AG10803 (cell line): ENCODE measurements at places on chromosomes 1 and 21.
A peak's percentile ranks its signal among the peaks of the same experiment; 100 is the strongest.

- DNase-seq: peak; percentile 36
Measured at GRCh38 chr1:56570924-56571372, 8.4 kb downstream of the PLPP3 start.

- DNase-seq: peak; percentile 2
Measured at GRCh38 chr1:89363638-89364536, at the start of gene GBP6. Gene GBP6, plus strand, starts transcription at chr1:89364059. Its CDS starts 4,493 bp downstream, at chr1:89368552.

DNA sequence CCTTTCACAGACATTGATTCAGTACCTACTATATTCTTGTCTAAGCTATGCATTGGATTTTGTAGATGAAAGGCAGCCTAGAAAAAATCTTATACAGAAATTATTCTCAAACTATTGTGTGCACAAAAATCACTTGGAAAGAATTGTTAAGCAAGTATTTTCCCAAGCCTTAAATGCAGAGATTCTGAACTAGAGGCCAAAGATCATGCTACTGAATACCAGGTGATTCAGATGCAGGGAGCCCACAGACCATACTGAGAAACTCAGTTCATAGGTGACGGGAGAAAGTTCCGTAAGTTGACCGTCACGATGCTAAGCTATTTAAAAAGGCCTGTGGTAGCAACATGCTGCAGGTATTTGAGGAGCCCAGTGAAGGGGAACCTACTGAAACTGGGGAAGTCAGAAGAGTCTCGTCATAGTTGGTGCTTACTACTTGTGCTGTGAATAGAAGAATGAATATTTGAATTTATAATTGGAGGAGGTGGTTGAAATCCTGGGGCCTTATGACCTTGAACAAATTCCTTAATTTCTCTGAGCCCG lies 150.8 kb downstream of the NFIA start:
- no peak for DNase-seq

GRCh38 chr1:233386336-233386735 lies 58.8 kb downstream of the MAP3K21 start:
- DNase-seq: no peak

- DNase-seq: no peak
Measured at GRCh38 chr1:178784131-178784536, 59.1 kb downstream of the RALGPS2 start.

GRCh38 chr1:227411066-227411465 lies 92.8 kb upstream of the CDC42BPA start:
- DNase-seq: no peak

DNA sequence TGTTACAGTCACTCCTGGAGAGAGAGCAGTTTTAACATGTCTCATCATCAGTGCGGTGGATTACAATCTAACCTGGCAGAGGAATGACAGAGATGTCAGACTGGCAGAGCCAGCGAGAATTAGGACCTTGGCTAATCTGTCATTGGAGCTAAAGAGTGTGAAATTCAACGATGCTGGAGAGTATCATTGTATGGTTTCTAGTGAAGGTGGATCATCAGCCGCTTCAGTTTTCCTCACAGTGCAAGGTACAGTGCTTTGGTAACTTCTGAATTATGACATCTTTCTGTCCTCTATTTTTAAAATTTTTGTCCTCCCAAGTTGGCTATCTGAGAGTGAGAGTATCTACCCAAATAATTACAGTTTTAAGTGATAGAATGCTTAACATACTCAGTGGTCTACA lies 199.4 kb downstream of the HMCN1 start:
- no peak for DNase-seq

DNA sequence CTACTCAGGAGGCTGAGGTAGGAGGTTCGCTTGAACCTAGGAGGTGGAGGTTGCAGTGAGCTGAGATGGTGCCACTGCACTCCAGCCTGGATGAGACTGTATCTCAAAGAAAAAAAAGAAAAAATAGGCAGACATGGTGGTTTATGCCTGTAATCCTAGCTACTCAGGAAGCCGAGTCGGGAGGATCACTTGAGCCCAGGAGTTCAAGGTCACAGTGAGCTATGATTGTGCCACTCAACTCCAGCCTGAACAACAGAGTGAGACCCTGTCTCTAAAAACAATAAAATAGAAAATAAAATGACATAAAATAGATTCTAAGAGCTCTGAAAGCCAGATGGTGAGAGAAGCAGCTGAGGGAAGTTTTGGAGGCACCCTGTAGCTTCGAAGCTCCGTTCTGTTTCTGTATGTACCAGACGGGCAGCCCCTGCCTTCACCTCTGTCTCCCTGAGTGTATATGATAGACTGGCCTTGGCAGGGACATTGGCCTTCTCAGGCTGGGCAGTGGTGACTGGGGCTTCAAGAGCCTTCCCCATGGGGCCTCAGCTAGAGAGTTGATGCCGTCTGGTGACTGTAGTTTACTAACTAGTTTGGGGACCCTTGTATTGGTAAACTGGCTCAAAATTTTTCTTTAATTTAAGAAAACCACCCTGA lies 54.4 kb upstream of the SPOCD1 start:
- no peak for DNase-seq

DNA sequence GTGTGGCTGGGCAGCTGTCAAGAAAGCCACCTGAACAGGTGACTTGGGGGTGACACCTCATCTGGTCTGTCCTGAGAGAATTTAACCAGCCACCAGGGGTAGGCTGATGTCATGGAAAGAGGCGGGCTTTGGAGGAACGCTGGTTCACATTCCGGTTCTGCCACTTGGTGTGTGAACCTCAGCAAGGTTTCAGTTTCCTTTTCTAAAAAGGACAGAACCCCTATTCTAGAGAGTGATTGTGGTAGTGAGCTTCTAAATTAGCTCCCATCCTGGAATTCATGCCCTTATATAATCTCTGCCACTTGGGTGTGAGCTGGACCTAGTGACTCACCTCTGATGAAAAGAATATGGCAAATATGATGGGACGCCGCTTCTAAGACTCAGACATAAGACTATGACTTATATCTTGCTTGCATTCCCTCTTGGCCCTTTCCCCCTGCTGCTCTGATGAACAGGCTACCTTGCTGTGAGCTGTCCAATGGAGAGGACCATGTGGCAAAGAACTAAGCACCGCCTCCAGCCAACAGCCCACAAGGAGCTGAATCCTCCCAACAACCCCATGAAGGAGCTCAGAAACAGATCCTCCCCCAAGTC lies 332.1 kb downstream of the RRAGC start:
- no peak for DNase-seq

DNA sequence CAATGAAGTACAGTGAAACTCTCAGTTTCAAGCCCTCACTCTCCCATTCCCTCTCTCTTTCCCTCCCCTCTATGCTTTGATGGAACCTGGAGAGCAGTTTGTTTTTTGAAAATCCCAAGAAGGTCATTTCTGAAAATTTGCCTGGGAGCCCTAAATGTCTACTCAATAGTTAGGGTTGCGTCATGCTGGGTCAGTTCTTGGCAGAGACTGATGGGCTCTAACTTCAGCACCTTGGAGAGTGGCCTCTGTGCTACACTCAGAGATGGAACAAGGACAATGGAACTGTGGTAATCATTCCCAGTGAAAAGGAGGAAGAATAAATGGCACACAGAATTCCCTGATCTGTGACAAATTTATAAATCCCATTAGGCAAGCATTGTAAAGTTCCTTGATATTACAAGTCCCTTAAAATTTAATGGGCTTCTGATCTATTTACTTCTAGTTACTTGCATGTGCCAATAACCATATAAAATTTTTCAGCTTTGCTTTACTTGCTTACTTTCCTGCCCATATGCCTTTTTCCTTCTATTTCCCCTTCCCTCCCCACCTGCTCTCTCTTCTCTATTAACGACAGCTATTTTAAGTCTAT lies 182.9 kb upstream of the KCND3 start:
- DNase-seq: peak; percentile 37

GRCh38 chr1:181160998-181161870 lies 72.7 kb downstream of the IER5 start:
- DNase-seq: no peak

DNA sequence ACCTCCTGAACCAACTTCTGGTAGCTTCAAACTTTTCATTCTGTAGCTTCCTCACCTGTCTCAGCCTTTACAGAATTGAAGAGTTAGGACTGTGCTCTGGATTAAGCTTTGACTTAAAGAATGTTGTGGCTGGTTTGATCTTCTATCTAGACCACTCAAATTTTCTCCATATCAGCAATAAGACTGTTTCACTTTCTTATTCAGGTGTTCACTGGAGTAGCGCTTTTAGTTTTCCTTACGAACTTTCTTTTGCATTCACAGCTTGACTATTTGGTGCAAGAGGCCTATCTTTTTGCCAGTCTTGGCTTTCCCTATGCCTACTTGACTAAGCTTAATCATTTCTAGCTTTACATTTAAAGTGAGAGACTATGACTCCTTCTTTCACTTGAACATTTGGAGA lies 31.5 kb downstream of the FGGY start:
- DNase-seq: no peak

- DNase-seq: no peak
Measured at GRCh38 chr1:37391211-37392011, 83.0 kb upstream of the ZC3H12A start.

GRCh38 chr1:202942426-202942825 lies 15.4 kb upstream of the KLHL12 start:
- DNase-seq: no peak

DNA sequence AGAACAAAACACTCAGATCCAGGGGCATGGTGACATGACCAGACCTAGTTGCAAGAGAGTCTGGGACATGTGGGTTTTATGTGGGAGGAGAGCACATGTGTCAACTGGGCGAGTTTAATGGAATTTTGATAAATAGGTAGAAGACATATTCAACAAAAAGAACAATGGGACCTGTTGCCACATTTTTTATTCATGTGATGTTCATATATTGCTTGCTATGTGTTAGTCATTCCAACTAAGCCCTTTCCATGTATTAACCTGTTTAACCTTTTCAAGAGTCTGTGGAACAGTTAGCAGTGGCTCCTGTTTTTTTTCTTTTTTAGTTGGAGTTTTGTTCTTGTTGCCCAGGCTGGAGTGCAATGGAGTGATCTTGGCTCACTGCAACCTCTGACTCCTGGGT lies 30.1 kb upstream of the CSF3R start:
- DNase-seq: no peak

DNA sequence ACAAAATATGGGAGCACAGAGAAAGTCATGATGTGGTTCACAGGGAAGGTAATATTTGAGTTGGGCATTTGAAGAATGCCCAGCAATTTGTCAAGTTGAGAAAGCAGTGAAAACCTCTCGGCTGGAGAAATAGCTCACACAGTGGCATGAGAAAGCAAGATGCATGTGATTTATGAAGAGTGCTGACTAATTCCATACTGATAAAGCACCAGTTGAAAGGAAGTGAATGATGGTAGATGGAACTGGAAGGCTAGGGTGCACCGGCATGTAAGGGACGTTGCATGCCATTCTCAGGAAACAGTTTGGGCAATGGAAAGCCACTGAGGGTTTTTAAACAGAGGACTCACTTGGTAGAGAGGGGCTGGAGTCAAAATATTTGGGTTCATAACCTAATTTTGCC lies 53.5 kb upstream of the MTF2 start:
- no peak for DNase-seq

GRCh38 chr1:29806646-29807319 lies 570.5 kb downstream of the PTPRU start:
- no peak for DNase-seq

DNA sequence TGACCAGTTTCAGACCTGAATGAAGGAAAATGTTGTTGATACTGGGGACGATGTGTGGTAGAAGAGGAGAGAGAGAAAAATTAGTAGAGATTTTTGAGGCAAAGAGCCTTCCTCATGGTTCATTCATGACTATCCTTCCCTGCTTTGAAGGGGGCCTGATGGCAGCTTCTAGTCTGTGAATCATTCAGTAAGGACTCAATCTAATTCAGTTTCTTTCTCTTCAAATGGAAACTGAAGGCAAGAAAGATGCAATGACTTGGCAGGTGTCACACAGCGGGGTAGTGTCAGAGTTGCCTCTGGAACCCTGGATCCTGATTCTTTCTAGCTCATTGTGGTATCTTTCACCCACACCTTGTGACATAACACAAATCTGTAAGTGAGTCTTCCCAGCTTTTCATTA lies 14.9 kb upstream of the CD5L start:
- no peak for DNase-seq

- DNase-seq: peak; percentile 76
Measured at GRCh38 chr1:116521186-116521585, 49.6 kb downstream of the CD58 start.

DNA sequence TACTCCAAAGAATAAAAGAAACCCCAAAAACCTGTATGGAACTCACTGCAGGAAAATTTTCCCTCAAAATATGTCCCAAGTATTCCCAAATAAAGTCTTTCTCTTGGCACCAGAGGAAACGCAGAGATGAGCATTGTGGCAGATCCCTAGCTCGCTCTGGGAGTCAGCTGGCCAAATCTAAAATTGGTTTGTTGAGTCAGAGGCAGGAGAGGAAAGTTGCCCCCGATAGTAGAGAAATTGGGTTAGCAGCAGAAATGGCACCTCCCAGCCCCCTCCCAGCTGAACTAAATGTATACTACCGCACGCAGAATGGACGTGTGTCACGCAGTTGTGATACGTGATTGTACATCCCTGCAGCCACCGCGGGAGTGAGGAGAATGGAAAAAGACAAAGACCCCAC lies 39.9 kb upstream of the TARBP1 start:
- DNase-seq: no peak

DNA sequence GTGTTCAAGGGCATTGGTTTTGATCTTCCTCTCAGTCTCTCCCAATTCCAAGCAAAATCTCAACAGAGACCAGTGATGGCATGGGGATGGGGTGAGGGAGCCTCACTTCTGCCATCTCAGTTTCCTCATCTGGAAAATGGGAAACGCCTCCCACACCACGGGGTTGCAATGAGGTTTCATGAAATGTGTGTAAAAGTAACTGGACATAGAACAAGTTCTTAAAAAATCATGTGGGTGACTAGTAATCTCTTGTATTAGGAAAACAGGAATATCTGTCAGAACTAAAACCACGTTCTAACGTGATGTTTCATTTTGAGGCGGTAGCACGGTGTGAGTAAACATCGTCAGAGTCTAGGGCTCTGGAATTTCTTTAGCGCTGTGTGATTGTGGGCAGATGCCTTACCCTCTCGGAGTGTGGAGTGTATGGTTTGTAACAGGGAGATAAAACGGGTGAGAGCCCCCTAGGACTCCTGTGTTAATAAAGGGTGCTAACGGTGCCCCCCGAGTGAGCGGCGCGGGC lies 55.5 kb upstream of the DNAJC6 start:
- DNase-seq: peak; percentile 26

- DNase-seq: no peak
Measured at GRCh38 chr1:94909486-94909885, 17.4 kb downstream of the CNN3 start.

DNA sequence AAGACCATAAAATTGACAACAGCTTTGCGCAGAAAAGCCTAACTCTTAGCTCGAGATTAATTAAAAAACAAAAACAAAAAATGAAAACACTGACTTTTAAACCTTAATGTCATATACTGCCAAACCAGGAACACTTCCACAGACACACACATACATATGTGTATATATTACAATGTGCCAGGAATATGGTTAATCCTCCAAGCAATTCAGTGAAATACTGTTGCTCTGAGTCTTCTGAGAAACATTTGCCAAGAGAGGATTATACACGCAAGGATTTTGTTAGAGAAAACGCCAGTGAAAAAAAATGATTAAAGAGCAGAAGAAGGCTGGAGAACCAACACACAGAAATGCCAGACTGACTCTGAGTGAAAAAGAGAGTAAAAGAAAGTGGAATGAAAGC lies 116.7 kb upstream of the CHRM3 start:
- no peak for DNase-seq
